ENCODE measurements at places on chromosomes 5 and 9. TPM values are rescaled to one million over a fixed set of nuclear protein-coding genes. Genes with fewer than 3 reads are reported as not detected.

The MYO10 gene
- total RNA-seq = 37.1 TPM

The PCDHA5 gene
- total RNA-seq = 0.08 TPM

The ECM2 gene
- total RNA-seq = 23.3 TPM

The GPRIN1 gene
- 7.1 TPM for total RNA-seq

The NTNG2 gene
- 2.4 TPM for total RNA-seq
